ENCODE measurements at places on chromosomes 16 and 17.

DNA sequence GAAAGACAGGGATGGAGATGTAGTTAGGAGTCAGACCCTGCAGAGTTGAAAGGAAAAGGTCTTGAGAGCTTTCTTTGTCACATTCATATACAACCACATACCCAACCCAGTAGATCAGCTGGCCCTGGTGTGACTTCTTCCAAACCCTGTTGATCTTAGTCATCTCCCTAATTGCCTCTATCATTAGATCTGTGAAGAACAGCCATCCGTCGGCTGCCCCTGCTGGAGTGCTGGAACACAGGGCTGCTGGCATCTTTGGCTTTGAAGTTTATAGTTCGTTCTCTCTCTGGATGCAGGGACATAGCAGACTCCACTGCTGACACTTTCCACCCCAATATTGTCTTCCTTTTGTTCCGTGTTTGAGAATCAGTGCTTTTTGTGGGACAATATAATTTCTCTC, 10.4 kb upstream of the SMG8 start:
- no peak for DNase-seq

- DNase-seq: no peak
These were observed 55.9 kb downstream of the CDK12 start for GRCh38 chr17:39517224-39517623.

- DNase-seq: no peak
These were observed 25.6 kb downstream of the MGAT5B start for GRCh38 chr17:76893623-76894334.

- no peak for DNase-seq
These were observed 10.4 kb downstream of the GALK1 start for GRCh38 chr17:75754378-75755204.

DNA sequence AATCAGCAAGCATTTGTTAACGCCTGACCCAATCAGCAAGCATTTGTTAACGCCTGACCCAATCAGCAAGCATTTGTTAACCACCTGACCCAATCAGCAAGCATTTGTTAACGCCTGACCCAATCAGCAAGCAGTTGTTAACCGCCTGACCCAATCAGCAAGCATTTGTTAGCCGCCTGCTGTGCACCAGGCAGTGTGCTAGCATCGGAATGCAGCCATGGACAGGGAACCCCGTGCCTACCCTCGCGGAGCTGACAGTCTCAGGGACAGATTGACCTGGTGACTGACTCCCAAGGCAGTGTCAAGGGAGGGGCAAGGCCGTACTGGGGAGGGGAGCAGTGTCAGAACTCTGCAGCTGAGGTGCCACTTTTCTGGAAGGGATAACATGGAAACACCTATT, 66.9 kb downstream of the ABR start:
- DNase-seq: no peak

- DNase-seq: no peak
These were observed 82.6 kb upstream of the TOB1 start for GRCh38 chr17:50948711-50949110.

- peak; percentile 48 for DNase-seq
These were observed 111.7 kb downstream of the MAP2K6 start for GRCh38 chr17:69525920-69526841.

DNA sequence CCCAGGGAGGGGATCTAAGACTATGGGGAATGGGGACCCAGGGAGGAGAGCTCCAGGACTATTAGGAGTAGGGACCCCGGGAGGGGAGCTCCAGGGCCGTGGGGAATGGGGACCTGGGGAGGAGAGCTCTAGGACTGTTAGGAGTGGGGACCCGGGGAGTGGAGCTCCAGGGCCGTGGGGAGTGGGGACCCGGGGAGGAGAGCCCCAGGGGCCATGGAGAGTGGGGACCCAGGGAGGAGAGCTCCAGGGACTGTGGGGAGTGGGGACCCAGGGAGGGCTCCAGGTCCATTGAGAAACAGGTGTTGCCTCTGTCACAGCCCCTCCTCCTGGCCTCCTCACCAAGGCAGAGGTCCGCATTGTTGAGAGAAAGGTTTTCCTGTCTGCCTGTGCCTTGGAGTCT, 16.0 kb downstream of the MPRIP start:
- no peak for DNase-seq

GRCh38 chr16:31869511-31870201, 4.0 kb upstream of the ZNF267 start:
- DNase-seq: peak; percentile 62

GRCh38 chr16:73068541-73069401, 20.8 kb upstream of the ZFHX3 start:
- no peak for DNase-seq

- no peak for DNase-seq
These were observed 28.3 kb downstream of the MSI2 start for GRCh38 chr17:57284583-57284982.

DNA sequence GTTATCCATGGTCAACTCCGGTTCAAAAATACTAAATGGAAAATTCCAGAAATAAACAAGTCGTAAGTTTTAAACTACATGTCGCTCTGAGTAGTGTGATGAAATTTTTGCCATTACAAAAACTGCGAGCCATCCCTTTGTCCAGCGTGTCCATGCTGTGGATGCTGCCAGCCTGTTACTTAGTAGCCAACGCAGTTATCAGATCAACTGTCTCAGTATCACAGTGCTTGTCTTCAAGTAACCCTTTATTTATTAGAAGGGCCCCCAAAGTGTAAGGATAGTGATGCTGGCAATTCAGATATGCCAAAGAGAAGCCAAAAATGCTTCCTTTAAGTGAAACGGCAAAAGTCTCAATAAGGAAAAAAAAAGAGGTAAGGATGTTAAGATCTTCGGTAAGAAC, 23.9 kb downstream of the SNN start:
- no peak for DNase-seq

DNA sequence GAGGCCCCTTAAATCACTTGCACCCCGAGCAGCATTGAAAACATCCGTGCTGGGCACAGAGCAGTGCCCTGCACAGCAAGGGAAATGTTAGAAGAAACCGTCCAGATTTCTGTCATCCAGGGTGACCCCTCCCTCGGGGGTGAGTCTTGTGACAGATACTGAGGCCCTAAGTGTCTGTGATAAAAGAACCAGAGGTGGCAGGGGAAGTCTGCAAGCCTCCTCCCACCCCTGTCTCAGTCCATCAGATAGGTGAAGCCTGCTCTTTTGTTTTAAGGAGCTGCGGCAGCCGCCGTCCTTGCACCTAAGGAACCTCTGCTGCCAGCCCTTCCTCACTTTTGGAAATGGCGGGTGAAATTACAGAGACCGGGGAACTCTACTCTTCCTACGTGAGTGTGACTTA, 845 bp upstream of the NAT9 start:
- DNase-seq: no peak

GRCh38 chr17:63133491-63133890, 167.5 kb downstream of the TANC2 start:
- DNase-seq: no peak

DNA sequence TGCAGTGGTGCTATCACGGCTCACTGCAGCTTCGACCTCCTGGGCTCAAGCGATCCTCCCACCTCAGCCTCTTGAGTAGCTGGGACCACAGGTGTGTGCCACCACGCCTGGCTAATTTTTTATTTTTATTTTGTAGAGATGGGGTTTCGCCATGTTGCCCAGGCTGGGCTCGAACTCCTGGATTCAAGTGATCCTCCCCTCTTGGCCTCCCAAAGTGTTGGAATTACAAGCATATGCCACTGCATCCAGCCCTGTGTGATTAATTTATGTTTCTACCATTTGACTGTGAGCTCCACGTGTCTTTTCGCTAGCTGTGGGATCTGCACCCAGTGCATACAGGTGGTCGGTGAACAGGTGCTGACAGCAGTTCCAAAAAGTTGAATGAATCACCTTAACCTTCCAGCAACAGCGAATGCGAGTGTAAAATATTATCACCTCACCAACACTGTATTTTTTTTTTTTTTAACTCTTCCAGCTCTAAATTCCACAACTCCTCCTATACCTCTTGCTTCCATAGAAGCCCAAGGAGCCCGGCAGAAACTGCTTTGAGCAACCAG, 484 bp upstream of the NUDT7 start:
- DNase-seq: peak; percentile 2

DNA sequence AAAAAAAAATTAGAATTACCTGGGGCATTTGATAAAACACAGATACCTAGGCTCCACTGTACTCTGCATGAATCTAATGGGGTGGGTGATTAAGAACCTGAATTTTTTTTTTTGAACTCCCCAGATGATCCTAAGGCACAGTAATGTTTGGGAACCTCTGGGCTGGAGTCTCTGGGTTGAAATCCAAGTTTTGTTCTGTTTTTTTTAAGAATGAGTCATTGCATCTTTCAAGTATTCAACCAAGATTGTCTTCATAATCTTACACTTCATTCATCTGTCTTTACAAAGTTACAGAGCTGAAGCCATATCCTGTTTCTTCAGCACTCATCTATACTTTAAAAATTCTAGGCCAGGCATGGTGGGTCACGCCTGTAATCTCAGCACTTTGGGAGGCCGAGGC, 52.6 kb downstream of the PIGL start:
- no peak for DNase-seq

DNA sequence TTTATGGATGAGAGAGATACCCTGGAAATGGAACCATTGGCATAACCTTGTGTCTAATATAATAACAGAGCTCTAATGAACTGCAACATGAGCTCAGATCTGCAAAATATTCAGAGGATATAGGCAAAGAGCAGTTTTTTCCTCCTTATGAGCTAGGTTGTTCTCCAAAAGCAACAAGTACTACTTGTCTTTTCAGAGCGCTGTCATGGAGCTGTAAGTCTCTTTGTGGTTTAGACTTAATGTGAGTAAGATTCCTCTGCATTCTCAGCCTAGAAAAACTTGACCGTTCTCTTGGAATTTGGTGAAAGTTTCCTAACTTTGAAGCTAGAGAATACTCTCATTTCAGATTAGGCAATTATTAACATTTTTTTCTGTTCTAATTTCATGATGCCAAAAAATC, 85.2 kb downstream of the FTO start:
- no peak for DNase-seq

DNA sequence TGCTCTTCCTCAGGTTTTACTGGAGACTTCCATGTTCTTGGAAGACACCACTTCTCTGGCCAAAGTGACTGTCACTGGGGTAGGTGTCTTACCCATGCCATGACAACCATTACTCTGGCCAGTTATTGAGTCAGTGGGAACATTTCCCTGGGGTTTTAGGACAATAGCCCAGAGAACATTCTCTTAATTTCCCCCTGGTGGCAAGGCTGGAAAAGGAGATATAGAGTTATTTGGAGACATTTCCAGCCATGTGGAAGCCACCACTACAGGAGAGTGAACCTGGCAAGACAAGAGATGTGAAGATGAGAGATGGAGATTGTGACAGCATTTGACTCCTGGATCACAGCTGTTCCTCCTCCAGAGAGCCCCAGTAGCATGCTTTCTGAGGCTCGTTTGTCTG, 106.2 kb downstream of the CDK5R1 start:
- DNase-seq: no peak

DNA sequence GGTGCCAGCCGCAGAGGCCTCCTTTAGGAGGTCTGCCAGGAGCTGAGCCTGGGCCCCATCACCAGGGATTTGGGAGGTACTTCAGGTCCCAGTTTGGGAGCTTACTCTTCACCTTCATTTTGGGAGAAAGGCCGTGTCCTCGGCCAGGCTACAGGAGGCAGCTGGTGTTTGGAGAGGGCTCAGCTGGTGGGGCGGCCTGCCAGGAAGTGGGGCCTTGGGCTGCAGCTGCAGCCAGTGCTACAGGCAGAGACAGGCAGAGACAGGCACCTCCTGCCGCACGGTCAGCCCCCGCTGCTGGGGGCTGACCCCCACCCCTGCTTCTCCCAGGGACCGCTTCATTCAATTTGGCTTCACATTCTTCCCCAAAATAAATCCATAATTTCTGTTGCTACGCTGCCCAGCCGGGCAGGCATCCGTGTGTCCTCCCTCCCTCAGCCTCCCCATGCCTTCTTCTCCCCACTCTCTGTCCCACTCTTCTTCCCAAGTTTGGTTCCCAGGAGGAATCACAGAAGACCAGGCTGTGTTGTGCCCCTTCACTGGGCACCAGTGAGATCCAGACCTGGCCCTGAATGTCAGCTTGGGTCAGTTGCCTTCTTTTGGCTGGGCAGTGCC, 6.1 kb downstream of the TMEM235 start:
- no peak for DNase-seq

Data from Panc1 (cell line).